ENCODE measurements at places on chromosomes 2 and 18.

DNA sequence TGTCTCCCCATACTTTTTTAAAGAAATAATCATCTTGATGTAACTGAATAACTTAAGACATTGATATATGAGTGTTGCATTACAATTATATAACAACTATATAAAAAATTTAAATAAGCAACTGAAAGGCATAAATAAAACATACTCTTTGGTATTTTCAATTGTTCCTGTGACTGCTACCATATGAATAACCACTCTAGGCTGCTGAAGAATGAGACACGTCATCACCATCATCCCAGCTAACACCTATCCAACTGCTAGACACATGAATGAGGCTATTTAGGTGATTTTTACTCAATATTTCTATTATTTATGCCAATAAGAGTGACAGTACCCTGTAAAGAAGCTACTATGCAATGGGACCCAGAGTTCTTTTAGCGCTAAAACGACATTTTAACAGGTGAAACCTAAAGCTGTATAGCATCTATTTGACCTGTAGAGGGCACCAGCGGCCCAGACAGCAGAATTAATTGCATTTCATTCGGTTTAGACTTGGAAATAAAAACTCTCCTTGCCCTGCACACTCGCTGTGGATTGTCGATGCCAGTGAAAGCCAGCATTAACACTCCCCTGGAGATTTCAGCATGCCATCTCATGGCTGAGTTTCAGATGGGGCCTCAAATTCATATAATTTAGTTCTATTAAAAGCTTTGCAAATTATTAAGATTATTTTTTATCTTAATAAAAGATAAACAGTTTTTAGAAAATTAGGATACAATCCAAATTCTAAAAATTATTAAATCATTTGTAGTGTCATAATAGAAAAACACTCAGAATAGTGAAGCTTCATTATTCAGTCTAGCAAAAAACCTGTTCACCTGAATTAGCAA is 89.4 kb upstream of the MAP2 start:
- peak; percentile 12 for DNase-seq

DNA sequence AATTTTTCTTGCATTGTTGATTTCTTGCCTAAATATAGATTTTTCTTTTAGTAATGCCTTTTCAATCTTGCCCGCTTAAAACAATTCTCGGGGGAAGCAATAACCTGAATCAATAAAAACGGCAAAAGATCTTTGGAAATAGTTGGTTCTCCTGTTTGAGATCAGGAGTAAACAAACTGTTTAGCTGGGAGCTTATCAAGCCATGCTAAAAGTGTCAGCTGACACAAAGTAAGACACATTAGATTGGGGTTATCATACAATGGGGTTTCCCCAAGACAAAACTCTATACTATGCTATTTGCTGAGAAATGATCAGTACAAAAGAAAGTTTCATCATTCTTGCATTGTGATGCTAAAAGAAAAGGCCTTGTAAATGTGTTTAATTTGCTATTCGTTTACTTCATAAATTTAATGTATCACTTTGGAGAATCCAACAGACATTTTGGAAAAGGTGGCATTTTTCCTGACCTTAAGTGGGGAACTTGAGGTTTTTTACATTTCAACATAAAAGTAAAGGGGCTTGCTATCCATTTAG is 46.5 kb downstream of the ATIC start:
- no peak for DNase-seq

DNA sequence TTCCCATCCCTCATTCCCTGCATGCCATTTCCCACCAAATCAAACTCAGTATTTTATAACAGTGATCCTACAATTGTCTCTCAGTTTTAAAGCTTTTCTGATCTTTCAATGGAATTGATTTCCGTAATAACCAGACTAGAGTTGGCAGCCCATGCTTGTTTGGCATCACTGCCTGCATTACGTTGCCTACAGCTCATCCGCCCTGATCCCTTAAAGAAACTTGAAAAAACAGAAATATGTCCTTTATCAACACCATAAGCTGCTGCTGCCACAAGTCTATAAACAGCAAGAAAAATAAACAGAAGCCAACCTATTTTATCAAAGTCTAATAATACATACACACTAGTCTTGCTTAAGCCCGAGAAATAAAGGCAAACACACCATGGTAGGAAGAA is 331.0 kb downstream of the METTL4 start:
- DNase-seq: no peak

DNA sequence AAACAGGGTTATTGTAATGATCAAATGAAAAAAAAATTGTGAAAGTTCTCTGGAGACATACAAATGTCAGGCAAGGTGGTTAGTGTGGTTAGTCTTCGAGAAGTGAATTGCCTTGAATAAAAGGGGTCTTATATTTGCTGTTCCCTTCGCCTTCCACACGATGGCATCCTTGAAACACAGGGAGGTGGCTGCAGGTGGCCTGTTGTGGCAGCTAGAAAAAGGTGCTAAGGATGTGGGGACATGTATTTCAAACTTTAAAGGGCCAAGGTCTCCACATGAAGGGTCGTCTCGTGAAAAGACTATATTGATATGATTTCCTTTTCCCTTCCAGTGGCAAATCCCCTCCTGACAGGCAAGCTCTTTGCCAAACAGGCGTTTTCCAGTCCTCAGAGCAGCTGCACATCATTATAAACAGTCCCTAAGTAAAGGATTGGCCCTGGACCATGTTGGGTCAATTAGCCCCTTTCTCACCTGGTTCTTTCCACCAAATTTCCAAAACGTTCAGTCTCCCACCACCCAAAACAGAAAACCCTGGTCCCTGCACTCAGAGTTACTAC is 68.5 kb downstream of the COPS8 start:
- peak; percentile 55 for DNase-seq

DNA sequence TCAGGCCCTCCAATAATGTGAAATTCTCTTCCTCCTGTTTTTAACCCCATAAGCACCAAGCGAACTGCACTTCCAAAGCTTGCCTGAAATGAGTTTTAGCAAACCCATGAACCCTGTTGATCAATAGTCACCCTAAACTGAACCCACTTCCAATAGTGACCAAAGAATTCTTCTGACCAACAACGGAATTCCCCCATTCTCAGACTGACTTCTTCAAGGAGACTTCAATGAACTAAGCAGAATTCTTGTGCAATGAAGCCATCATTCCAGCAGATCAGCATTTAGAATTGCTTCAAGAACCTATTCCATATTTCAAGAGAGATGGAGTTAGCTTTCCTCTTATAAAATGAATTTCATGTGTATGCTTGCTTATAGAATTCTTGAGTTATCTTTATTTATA is 176.9 kb upstream of the FN1 start:
- no peak for DNase-seq

- no peak for DNase-seq
These were observed 114.6 kb upstream of the NCKAP5 start for GRCh38 chr2:133682906-133683305.

GRCh38 chr2:27303093-27304025 is 4.9 kb downstream of the UCN start:
- peak; percentile 31 for DNase-seq

DNA sequence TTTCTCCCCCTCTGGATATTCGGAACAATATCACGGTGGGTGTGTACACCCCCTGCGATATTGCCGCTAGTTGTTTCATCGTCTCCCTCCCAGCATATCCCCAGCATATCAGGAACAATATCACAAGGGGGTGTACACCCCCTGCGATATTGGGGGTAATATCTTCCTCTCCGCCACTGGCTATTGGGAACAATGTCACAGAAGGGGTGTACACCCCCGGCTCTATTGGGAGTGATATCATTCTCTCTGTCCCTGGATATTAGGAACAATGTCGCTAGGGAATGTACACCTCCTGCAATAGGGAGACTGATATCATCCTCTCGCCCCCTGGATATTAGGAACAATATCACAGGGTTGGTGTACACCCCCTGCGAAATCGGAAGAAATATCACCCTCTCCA is 1932.0 kb downstream of the SUCLG1 start:
- DNase-seq: no peak

DNA sequence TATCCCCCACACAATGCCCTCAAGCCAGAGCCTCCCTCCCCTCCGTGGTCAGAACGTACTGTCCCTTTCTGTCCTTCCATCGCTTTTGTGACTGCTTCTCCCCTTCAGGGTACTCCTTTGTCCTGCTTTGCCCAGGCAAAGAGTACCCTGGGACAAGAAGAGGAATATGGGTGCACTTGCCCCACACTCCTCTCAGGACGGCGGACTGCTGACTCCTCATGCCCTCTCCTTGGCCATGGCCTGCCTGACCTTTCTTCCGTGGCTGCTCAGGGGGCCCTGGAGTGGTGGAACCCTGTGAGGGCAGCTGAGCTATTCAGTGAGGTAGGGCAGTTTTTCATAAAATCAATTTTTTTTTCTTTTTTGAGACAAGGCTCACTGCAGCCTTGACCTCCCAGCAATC is 18.7 kb downstream of the C2orf74 start:
- no peak for DNase-seq

- DNase-seq: no peak
These were observed 94.2 kb downstream of the PTPN4 start for GRCh38 chr2:119853777-119854399.

- DNase-seq: peak; percentile 67
These were observed 202.6 kb downstream of the TGIF1 start for GRCh38 chr18:3652380-3653262.

- DNase-seq: no peak
These were observed 26.9 kb downstream of the GPR55 start for GRCh38 chr2:230898016-230898712.

DNA sequence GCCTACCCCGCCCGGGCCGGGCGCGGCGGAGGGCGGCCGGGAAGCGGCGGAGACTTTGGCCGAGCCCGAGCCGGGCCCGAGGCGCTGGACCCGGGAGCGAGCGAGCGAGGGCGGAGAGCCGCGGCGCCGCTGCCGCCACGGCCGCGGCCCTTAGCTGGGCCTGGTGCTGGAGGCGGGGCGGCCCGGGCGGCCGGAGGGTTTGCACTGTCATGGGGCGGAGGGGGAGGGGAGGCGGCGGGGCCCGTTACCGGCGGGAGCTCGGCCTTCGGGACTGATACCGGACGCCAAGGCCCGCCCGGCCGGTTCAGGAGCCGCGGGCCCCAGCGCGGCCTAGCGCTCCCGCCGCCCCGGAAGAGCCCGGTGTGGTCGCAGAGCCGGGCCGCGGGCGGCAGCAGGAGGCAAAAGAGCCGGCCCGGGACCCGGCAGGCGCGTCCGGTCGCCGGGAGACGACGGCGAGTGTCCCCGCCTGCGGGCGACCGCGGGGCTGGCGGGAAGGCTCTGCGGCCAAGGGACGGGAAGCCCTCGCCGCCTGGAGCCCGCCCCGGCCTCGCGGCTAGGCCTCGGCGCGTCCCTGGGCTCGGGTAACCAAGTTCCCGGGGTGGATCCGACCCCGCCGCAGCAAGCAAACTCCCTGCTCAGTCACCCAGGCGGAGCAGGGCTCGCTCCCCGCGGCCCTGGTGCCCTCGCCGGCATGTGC is 697 bp downstream of the KCMF1 start:
- DNase-seq: peak; percentile 71

DNA sequence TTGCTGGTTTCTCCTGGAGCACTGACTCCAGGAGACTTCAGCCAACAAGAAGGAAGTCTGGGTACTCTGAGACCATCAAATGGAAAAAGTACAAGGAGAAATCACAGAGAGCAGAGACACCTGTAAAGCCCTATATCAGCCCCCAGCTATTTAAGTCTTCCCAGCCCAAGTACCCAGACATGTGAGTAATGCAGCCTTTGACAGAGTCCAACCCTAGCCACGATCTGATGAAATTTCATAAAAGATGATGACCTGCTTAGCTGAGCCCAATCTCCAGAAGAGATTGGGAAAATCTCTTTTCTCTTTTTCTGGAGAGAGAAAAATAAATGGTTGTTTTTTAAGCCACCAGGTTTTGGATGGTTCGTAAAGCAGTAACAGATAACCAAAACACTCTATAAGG is 196.6 kb downstream of the NBAS start:
- no peak for DNase-seq

DNA sequence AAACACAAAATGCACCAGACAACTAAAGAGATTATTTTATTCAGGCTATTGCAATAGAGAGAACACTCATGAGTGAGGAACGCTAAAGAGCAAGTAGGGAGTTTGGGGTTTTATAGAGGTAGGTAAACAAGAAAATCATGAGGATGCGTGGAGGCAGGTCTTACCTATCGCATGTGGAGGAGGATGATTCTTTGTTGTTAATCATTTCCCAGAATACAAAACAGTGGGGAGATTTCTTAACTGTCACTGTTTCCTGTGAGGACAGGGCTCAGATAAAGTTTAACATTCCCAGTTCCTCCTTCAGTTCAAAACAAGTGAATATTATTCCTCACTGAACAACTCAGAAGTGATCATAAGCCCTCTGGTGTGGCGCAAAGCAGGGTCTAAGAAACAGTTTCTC is 156.1 kb upstream of the MGAT5 start:
- no peak for DNase-seq

- DNase-seq: no peak
These were observed 27.9 kb downstream of the RIF1 start for GRCh38 chr2:151437630-151438029.

GRCh38 chr2:227339098-227339599 is 14.1 kb downstream of the MFF start:
- DNase-seq: no peak

DNA sequence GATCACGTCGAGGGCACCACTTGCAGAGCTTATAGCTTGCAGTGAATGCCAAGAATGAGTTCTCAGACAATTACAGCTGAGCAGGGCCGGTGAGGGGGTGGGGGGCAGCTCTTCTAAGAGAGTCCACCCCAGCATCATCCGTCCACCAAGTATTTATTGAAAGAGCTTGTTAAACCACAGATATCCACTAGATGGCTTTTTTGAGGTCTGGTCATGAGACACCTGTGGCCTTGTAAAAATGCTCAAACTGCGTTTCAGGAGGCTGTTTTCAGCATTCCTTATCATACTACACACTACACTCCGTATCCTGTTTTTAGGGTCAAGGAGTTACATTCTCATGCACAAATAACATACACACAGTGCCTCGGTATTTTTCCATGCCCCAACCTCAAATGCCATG is 51.5 kb downstream of the DNAJC10 start:
- DNase-seq: no peak

GRCh38 chr18:54766634-54767033 is 61.6 kb upstream of the RAB27B start:
- no peak for DNase-seq

GRCh38 chr2:231940795-231941194 is 14.6 kb upstream of the NPPC start:
- DNase-seq: no peak

GRCh38 chr2:95268211-95269035 is 5.8 kb upstream of the PROM2 start:
- DNase-seq: no peak

GRCh38 chr2:33559328-33559727 is 39.8 kb downstream of the FAM98A start:
- DNase-seq: no peak

DNA sequence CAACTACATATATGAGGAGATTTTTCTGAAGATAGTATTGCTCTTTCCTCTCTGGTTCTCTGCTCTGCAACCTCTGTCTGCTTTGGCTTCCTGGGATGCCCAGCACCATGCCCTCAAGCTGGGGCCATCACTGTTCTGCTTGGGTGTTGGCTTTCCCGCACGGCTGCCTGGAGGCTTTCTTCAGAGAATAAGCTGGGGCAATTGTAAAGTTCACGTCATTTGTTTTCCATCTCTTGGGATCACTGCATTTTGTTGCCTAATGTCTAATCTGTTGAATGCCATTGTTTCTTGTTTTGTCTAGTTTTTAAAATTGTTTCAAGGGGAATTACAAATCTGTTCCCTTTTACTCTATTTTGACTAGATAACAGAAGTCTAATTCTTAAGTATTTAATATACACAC is 437.3 kb upstream of the NRP2 start:
- no peak for DNase-seq
